Stimulated activated CD8-positive, alpha-beta memory T cell treated with anti-CD3 and anti-CD28 coated beads, Interleukin-7, amount 100 ng/mL, for 48 hours (primary cell): ENCODE measurements at places on chromosomes 2 and 18.

DNA sequence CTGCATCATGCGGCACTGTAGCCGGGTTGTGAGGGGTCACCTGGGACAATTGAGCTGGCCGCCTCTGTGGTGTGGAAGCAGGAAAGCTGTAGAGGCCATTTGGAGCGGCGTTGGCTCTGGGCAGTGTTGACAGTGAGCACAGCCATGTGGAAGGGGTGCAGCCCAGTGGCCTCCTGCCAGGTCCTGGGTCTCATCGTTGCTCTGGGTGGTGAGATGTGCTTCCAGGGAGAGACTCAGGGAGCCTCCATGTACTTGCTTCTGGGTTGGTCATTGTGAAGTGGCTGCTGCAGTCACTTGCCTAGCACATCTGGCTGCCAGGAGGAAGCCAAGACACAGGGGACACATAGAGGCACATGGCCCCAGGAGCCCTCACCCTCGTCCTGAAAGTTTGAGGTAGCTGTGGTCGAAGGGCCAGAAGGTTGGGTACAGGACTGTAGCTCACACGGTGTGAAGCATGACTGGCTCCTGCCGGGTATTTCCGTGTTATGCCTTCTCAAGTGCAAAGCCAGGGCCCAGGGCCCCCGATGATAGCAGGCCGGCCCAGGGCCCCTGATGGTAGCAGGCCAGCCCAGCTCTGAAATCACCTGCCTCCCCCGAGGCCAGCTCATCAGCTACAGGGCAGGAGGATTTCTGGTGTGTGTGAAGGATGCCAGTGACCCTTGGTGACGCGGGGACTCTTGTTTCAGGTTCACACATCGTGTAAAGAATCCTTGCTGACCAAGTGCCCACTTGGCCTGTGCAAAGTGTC is 82.6 kb downstream of the DGKD start:
- DNase-seq: no peak

GRCh38 chr18:46352520-46353250 is 248.5 kb downstream of the HAUS1 start:
- no peak for DNase-seq

DNA sequence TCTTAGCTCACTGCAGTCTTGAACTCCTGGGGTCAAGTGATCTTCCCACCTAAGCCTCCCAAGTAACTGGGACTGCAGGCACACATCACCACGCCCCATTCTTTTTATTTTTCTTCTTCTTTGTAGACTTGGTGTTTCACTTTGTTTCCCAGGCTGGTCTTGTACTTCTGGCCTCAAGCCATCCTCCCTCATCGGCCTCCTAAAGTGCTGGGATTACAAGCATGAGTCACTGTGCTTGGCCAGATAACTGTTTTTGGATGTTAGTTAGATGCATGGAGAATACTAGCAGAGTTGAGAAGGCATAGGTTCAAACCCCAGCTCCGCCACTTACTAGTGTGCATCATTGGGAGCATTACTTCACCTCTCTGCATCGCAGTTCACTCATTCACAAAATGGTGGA is 88.3 kb downstream of the TXNL1 start:
- DNase-seq: no peak

DNA sequence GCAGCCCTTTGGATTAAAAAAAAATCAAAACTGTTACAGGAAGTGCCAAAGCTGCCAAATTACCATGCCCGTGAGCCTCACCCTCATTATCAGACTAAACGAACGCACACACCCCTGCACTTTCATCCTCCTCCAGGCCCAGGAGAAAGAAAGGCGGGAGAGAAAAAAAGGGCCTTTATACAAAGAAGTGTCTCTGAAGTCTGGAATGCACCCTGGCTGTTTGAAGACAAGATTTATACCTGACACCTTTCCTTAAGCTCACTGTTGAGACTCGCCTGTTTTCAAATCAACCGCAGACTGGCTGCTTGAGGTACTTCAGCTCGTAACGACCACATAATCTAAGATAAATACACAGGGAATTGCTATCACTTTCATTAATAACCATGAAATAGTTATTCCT is 31.0 kb downstream of the EDAR start:
- no peak for DNase-seq

DNA sequence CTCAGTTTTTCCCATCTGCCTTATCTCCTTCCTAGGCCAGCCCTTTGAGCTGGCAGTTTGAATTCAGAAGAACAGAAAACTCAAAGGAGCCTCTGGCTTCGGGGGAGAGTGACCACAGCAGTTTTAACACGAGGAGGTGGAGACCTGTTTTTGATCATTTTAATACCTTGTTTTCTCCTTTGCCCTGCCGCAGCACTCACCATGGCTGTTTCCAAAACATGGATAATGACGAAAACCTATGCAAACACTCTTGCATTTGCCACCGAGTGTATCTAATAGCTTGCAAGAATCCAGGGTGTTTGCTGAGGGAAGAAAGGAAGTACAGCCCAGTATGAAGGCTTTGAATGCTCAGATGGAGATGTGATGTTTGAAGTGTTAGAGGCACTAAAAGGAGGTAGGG is 167.1 kb downstream of the PRKCE start:
- DNase-seq: no peak

GRCh38 chr2:184554736-184555135 is 43.6 kb upstream of the ZNF804A start:
- DNase-seq: no peak

DNA sequence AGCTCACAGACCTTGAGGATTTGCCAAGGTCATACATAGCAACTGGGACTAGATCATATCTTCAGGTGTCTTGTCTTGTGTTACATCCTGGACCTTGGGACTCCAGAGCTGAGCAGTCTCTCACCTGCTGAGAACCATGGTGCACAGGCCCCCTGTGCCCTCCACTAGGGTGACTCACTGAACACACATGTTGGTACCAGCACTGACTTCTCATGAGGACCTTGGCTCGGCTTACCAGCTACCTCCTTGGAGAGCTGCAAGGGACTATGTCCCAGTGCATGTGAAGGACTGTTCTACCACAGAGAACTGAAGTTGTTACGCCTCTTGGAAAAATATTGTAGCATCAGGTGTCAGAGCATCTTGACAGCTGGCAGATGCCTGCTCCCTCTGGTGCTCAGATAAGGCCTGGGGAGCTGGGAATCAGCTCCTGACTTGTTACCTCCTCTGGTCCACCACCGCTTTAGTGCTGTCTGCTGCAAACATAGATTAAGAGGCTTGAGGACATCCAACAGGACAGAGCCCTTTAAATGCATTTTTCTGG is 72.1 kb downstream of the WDSUB1 start:
- no peak for DNase-seq
